A549 treated with CpdA at 1 μM for 4 hours (cell line): ENCODE measurements at places on chromosomes 3 and 15. TPM values are rescaled to one million over a fixed set of nuclear protein-coding genes. Genes with fewer than 3 reads are reported as not detected.

Gene MKRN2OS
- not detected in 5 replicates for total RNA-seq

Gene TRH
- total RNA-seq = not detected in 5 replicates

Gene DOCK3
- total RNA-seq = 0.42 to 0.51 TPM (median 0.49 TPM) in 5 replicates

Gene DPH3
- total RNA-seq = 20.3 to 28.7 TPM (median 23.4 TPM) in 5 replicates

Gene CLDN16
- 0.02 to 0.15 TPM (median 0.06 TPM) in 3 of 5 replicates, not detected in the others for total RNA-seq

Gene CCDC9B
- total RNA-seq = 14.7 to 20.5 TPM (median 17.0 TPM) in 5 replicates

Gene TM4SF18
- 42.4 to 49.6 TPM (median 45.0 TPM) in 5 replicates for total RNA-seq

Gene MCTP2
- total RNA-seq = not detected in 5 replicates

Gene CCDC80
- total RNA-seq = 30.3 to 64.6 TPM (median 50.7 TPM) in 5 replicates

Gene MORC1
- not detected in 5 replicates for total RNA-seq

Gene CD86
- not detected in 5 replicates for total RNA-seq

Gene POLQ
- 6.4 to 7.5 TPM (median 6.6 TPM) in 5 replicates for total RNA-seq

Gene GALNT15
- 0.03 to 0.21 TPM in 2 of 5 replicates, not detected in the others for total RNA-seq

Gene SCN11A
- not detected in 5 replicates for total RNA-seq

Gene TMEM207
- not detected in 5 replicates for total RNA-seq

Gene GPR160
- total RNA-seq = 1.2 to 2.0 TPM (median 1.8 TPM) in 5 replicates

Gene ZIC4
- not detected in 5 replicates for total RNA-seq

Gene GPR176
- total RNA-seq = 11.0 to 13.9 TPM (median 11.3 TPM) in 5 replicates

Gene CILP
- total RNA-seq = 0.03 to 0.06 TPM (median 0.04 TPM) in 4 of 5 replicates, not detected in the other

Gene PCSK6
- total RNA-seq = 11.2 to 12.4 TPM (median 11.4 TPM) in 5 replicates

Gene NBEAL2
- 31.0 to 51.9 TPM (median 42.1 TPM) in 5 replicates for total RNA-seq

Gene PPARG
- total RNA-seq = 38.4 to 42.6 TPM (median 41.7 TPM) in 5 replicates

Gene ECE2
- not detected in 5 replicates for total RNA-seq

Gene GNAT1
- 0.02 TPM in 1 of 5 replicates, not detected in the others for total RNA-seq

Gene PLAAT1
- 0.14 to 0.28 TPM in 2 of 5 replicates, not detected in the others for total RNA-seq

Gene TMEM158
- total RNA-seq = 16.2 to 29.5 TPM (median 24.2 TPM) in 5 replicates

Gene TP63
- 0.27 to 0.71 TPM (median 0.55 TPM) in 5 replicates for total RNA-seq

Gene PPM1L
- 0.54 to 0.90 TPM (median 0.61 TPM) in 5 replicates for total RNA-seq

Gene MCF2L2
- 0.10 to 0.26 TPM (median 0.15 TPM) in 3 of 5 replicates, not detected in the others for total RNA-seq

Gene CASR
- not detected in 5 replicates for total RNA-seq
